ENCODE measurements at places on chromosomes 12 and 14.

GRCh38 chr14:69693801-69694729 is 72.9 kb upstream of the SRSF5 start:
- DNase-seq = no peak

DNA sequence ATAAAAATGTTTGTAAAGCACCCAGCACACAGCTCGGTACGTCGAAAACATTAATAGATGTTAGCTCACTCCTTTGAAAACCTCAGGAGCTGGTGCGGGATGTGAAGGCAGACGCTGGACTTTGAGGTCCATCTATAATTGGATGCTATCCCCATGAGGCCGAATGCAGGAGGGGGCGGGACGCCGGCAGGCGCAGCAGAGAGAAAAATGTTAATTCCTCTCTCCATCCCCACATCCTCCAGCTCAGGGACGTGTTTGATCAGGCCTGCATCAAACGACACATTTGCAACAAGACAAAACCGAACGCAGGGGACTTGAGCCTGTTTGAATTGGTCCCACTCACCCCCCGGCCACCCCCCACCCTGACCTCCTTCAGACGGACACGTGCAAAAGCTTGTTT is 231.0 kb downstream of the RBM19 start:
- no peak for DNase-seq

GRCh38 chr14:89060191-89060590 is 235.7 kb downstream of the TTC8 start:
- DNase-seq = no peak

DNA sequence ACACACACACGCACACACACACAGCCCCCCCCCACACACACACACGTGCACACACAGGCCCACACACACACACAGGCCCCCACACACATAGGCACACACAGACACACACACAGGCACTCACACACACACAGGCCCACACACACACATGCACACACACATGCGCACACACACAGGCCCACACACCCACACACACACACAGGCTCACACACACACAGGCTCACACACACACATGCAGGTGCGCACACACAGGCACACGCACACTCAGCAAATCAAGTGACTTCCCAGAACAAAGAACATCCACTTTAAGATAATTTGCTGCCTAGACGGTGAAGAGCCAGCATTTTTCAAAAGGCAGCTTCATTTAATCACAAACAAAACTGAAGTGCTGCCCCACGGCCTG is 78.5 kb upstream of the FBRSL1 start:
- DNase-seq = no peak

DNA sequence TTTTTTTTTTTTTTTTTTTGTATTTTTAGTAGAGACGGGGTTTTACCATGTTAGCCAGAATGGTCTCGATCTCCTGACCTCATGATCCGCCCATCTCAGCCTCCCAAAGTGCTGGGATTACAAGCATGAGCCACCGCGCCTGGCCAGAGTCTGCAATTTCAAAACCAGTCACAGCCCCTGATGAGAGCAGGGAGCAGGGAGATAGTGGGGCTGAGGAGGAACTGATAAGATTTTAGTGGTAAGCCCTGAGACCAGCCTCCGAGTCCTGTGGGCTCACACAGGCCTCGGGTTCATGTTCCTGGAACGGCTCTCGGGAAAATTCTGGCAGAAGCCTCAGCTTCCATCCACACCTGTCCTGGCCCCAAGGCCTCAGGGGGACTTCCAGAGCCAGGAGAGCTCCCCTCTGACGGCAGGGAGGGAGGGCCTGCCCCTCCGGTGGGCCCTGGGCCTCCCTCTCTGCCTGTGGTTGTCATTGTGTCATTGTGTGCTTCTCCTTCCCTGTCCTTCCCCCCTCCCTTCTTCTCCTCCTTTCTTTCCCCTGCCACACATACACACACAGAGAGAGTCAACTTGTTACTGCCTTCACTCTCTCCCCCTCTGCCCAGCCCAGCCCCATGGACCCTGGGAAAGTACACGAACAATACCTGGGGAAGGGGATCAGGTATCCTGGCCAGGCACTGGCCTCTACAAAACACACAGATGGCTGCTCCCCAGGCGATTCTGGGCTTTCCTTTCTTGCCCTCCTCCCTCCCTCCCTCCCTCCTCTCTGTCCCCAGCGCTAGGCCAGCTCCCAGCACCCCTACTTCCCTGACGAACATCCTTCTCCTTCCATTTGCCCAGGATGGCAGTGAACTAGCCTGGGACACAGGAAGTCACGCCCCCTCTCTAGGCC is 294.1 kb downstream of the DPF3 start:
- no peak for DNase-seq
